ENCODE measurements at places on chromosomes 4 and X. TPM values are rescaled to one million over a fixed set of nuclear protein-coding genes. Genes with fewer than 3 reads are reported as not detected.

Gene FUNDC1
- 10.3 TPM for total RNA-seq

Gene MAML3
- 10.3 TPM for total RNA-seq

- H3K27ac ChIP-seq, result no peak overlapping the region
- no peaks in the 10 kb centered on the region for H3K4me1 ChIP-seq
- no peaks in the 10 kb centered on the region for H3K36me3 ChIP-seq
- DNase-seq, result no peak
- no peak overlapping the region for H3K4me3 ChIP-seq
- H3K27me3 ChIP-seq, result no peaks in the 10 kb centered on the region
These were observed 625.5 kb downstream of the TLL1 start for GRCh38 chr4:166498546-166498945.

- H3K36me3 ChIP-seq, result no peaks in the 10 kb centered on the region
- DNase-seq, result no peak
- H3K4me1 ChIP-seq, result no peaks in the 10 kb centered on the region
- no peaks in the 10 kb centered on the region for H3K27me3 ChIP-seq
These were observed 321.2 kb upstream of the SPOCK3 start for GRCh38 chr4:167555338-167556022.

GRCh38 chr4:64712590-64712989, 303.3 kb upstream of the TECRL start:
- H3K27me3 ChIP-seq, result no peaks in the 10 kb centered on the region
- H3K36me3 ChIP-seq, result no peaks in the 10 kb centered on the region
- H3K27ac ChIP-seq, result no peak overlapping the region
- H3K4me1 ChIP-seq, result no peaks in the 10 kb centered on the region

- no peaks in the 10 kb centered on the region for H3K36me3 ChIP-seq
- peak overlapping the region; percentile 99 for H3K27ac ChIP-seq
- DNase-seq, result no peak
- peaks cover 16% of the 10 kb centered on the region for H3K4me1 ChIP-seq
These were observed 2.3 kb downstream of the IRF2 start for GRCh38 chr4:184471881-184472613.

DNA sequence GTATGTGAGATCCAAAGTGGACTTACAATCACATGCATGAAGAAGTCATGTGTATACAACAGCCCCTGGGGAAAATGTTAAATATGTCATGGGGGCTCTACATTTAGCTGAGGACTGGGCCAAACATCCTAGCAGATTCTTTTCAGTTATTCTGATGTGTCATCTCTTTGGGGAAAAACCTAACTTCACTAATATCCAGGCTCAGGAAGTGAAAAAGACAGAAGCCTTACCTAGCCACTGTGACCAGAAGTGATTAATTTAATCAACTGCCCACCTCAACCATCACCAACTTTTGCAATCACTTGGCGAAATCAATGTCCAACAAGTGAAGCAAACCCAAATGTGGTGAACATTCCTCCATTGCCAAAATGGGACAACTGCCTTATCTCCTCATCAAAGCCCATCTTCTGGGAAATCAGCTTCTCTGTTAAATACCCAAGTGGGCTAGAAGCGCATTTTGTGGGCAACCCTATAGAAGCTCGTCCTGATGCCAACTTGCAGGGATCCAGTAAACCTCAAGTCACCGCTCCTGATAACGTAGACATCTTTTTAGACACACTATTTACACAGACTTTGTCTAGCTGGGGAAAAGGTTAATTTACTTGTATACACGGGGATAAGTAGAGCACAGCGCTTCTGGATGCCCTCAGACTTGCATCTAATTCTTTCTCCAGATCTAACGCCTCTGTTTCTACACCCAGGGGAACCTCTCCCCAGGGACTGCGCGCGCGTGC, 1.4 kb upstream of the HHIP start:
- peak overlapping the region; percentile 46 for H3K4me3 ChIP-seq
- no peaks in the 10 kb centered on the region for H3K36me3 ChIP-seq
- DNase-seq, result no peak
- peaks cover 43% of the 10 kb centered on the region for H3K27me3 ChIP-seq
- peaks cover 9% of the 10 kb centered on the region for H3K4me1 ChIP-seq
- H3K27ac ChIP-seq, result no peak overlapping the region

DNA sequence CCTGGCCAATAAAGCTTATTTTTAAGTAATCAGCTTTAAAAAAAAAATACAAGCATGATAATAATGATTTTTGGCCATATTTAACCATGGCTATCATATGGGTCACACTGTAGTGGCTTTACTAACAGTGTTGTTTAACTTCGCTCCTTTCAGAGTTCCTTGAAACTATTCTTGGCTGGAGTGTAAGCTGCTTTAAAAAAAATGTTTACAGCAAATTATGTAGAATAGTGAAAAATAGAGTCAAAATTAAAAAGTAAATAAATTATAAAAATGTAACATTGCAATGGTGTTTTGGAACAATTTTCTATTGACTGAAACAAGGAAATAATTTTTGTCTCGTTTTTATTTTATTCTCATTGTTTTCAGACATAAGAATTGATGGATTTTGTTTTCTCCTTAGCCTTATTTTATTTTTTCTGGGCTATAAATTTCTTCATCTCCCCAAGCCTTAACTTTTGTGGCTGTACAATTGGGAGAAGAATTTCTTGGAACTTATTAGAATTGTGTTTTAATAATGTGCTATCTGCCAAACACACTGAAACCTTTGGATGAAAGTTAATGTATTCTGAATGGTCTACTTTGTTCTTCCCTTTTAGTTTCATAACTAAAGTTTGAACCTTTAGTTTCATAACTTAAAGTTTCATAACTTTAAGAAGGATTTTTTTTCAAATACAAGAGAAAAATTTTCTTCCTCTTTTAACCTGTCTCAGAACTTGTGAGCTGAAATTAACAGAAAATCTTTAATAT, 182.0 kb downstream of the ARHGAP24 start:
- H3K4me1 ChIP-seq, result peaks cover 35% of the 10 kb centered on the region
- no peaks in the 10 kb centered on the region for H3K27me3 ChIP-seq
- H3K4me3 ChIP-seq, result no peak overlapping the region
- H3K36me3 ChIP-seq, result no peaks in the 10 kb centered on the region
- no peak for DNase-seq
